ENCODE measurements at places on chromosomes 6 and 20.
A peak's percentile ranks its signal among the peaks of the same experiment; 100 is the strongest.

- no peak for DNase-seq
Measured at GRCh38 chr20:48875233-48875913, 46.1 kb upstream of the ARFGEF2 start.

DNA sequence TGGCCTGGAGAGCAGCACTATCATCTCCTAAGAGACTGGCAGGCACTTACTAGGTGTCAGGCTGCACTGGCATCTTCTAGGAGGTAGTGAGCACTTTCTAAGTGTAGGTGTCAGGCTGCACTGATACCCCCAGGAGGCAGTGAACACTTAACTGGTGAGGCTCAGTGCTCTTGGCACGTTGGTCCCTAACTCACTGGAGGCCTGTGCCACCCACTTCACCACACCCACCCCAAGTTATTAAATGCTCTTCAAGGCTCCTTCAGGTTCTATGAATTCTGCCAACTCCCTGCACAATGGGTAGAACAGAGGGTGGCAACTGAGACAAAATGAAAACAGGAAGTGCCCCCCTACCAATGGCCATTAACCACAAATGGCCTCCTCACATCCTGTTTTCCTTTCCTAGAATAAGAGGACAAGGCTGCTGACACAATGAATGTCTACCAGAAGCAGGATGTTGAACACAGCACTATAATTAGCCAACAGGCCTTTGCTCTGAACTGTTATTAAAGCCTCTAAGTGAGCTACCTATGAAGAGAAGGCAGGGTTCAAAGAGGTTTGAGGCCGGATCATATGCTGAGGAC is 29.4 kb downstream of the NCOA5 start:
- peak; percentile 61 for DNase-seq

GRCh38 chr6:27545271-27546046 is 72.6 kb upstream of the ZNF184 start:
- DNase-seq = peak; percentile 51

- no peak for DNase-seq
Measured at GRCh38 chr20:50054626-50055511, 58.1 kb downstream of the UBE2V1 start.

DNA sequence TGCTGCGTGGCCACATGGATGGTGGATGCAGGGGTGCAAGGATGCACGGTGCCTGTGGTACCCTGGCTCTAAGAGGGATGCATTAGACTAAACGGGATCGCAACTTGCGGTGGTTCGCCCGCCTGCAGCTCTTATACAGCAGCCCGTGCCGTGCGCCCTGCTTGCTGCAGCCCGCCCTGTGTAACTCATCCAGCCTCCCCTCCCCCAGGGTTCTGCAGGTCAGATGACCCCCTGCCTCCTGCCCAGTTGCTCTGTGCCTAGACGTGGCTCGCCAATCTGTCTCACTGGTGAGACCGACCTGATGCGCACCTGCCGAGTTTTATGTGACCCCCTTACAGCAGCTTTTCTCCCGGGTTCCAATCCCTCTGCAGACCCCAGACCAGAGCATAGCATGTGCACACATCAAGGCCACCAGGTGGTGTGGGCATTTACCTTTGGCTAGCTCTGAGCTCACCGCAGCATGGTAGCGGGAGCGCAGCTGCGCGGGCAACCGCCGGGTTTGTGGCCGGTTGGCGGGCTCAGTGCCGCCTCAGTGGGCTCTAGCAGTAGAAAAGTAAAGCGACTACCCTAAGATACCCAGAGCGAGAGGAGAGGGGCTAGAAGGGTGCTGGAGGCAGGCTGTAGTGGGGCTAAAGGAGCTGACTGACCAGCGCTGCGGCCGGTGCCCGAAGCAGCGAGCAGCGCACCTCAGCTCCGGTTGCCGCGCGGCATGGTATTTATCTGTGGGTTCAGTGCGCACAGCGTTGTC is 693 bp upstream of the GNAS-AS1 start:
- no peak for DNase-seq

GRCh38 chr6:148364056-148364824 is 21.6 kb downstream of the SASH1 start:
- DNase-seq = peak; percentile 99
